ENCODE measurements at places on chromosomes 7 and 10. TPM values are rescaled to one million over a fixed set of nuclear protein-coding genes. Genes with fewer than 3 reads are reported as not detected.

The LRRC61 gene
- 26.1 TPM for total RNA-seq

The LRRN3 gene
- total RNA-seq = 89.3 TPM

The CRTAC1 gene
- not detected for total RNA-seq

The SLC18A3 gene
- total RNA-seq = not detected

The CLCN1 gene
- 0.06 TPM for total RNA-seq

The BMPER gene
- not detected for total RNA-seq

The ZNF282 gene
- 30.7 TPM for total RNA-seq

The VAX1 gene
- not detected for total RNA-seq

The NME8 gene
- total RNA-seq = not detected

The ADCYAP1R1 gene
- total RNA-seq = not detected

The AOC1 gene
- total RNA-seq = not detected

DNA sequence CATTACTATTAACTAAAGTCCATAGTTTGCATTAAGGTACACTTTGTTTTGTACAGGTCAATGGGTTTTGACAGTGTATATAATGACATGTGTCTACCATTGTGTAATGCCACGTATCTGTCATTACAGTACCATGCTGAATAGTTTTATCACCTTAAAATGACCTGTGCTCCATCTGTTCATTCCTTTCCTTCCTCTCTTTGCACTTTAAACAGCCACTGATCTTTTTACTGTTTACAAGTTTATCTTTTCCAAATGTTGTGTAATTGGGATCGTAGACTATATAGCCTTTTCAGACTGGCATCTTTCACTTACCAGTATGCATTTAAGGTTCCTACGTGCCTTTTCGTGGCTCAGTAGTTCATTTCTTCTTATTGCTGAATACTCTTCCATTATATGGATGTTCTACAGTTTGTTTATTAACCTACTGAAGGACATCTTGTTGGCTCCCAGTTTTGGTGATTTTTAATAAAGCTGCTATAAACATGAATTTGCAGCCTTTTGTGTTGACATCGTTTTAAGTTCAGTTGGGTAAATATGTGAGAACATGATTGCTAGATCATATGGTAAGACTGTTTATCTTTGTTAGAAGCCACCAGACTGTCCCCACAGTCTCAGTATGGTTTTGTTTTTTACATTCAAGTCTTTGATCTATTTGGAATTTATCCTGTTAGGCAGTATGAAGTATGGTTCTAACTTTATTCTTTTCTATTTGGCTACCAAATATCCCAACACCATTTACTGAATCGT, 24.7 kb downstream of the STAM start:
- no peak for DNase-seq

DNA sequence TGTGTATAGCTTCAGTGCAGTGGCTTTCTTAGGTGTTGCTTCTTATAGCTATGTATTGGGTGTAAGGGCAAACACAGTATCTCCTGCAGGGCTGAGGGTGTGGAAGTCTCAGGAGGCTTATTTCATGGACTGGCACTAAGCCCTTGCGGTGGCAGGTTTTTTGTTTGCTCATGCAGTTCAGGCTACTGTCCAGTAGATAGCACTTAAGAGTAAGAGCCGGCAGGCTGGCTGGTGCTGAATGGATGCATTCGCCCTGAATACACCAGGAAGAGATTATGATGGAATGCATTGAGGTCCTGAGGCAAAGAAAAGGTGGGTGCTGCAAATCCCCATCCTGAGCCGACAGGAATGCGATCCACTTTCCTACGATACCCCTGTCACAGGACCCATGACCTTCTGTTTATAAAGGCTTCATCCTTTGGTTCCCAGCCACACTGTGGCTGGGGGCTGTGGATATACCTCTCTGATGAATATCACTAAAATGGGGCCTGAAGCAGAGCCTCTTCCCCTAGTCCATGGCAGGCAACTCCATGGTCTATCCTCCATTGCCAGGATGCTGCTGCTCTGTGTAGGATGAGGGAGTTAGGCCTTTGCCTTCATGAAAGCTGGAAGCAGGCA, 44.9 kb downstream of the ANXA8 start:
- DNase-seq = no peak

DNA sequence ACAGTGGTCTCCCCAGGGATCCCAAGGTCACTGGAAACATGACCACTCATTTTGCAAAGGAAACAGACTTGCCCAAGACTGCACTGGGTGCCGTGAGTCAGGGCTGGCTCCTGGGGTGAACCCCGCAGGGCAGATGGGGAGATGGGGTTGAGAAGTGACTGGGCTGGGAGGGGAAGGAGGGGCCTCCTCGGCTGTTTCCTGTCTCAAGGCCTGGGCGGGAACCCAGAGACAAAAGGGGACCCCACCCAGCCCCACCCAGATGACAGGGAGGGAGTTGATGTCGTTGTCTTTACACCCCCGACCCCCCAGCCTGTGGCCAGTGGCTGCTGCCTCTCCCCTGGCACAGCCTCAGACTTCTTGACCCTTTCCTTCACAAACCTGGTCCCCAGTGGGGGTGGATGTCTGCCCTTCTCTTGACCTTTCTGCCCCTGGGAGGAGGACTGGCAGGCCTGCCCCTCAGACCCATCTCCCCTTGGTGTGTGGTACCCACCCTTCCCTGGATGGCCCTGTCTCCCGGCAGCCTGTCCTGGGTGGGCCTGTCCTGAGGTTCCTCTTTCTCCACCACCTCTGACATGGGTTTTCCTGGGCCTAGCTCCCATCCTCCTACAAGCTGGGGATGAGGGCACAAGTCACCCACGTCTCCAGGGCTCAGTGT, 1.4 kb downstream of the MYO1G start:
- DNase-seq = peak; percentile 83

DNA sequence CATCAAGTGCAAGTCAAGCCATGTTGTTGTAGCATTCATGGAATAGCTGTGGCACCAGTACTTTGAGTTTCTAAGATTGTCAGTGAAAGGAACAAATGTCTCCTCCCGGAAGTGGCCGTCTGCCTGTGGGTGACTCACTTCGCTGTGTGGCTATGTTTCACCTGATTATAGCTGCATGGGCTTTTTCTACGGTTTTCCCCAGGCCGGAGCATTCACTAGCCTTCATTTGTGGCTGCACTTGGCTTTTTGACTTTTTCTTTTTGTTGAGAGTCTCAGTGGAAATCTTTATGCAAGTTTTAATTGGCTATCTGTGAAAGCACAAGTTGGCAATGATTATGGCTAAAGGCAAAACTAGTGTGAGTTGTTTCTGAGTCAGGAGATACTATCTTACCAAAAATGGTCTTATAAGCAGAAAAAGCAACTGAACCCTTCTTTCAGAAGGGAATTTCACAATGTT, 35.0 kb downstream of the SRI start:
- DNase-seq = no peak

GRCh38 chr10:112784022-112784461, 166.0 kb upstream of the TCF7L2 start:
- no peak for DNase-seq

GRCh38 chr7:158362001-158362400, 225.6 kb downstream of the PTPRN2 start:
- DNase-seq = no peak

DNA sequence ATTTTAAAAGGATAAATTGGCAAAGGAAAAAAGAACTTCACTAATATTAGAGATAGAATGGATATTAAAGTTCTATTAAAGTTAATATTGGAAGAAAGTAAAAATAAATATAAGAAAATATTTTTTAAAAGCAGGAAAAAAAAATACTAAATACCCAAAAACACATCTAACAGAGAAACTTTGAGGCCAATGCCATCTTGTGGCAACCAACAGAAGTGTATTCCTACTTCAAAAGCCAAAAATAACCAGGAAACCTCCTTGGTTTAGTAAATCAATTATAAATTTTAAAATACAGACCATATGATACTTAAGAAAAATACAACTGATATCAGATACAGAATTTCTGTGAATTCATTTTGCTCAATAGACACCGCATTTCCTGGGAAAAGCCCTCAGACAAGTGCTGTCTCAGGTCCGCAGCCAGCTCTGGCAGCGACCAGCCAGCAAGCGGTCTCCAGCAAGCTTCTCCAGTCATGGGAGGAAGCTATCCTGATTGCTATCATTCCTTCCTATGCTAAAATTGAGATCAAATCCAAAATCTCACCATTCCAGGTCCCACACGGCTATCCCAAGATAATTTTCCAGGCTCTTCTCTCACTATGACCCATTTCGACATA, 65.3 kb downstream of the LMBR1 start:
- DNase-seq = no peak

DNA sequence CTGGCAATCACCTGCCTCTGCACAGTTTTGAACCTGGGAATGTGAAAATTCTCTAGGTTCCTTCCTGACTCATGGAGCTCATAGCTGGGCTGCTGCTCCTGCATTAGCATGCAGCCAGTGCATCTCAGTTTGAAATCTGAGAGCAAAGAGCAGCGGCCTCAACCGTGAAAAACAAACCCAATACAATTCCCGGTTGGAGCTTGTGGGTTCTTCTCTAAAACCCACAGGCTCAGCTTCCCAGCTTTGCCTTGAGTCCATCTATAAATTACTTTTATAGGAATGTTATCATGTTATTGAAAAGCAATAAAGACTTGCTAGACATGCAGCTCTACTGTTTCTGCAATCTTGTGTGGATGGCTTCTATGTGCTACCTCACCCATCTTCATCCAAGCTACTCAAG, 191.7 kb downstream of the CXCL12 start:
- DNase-seq = no peak

DNA sequence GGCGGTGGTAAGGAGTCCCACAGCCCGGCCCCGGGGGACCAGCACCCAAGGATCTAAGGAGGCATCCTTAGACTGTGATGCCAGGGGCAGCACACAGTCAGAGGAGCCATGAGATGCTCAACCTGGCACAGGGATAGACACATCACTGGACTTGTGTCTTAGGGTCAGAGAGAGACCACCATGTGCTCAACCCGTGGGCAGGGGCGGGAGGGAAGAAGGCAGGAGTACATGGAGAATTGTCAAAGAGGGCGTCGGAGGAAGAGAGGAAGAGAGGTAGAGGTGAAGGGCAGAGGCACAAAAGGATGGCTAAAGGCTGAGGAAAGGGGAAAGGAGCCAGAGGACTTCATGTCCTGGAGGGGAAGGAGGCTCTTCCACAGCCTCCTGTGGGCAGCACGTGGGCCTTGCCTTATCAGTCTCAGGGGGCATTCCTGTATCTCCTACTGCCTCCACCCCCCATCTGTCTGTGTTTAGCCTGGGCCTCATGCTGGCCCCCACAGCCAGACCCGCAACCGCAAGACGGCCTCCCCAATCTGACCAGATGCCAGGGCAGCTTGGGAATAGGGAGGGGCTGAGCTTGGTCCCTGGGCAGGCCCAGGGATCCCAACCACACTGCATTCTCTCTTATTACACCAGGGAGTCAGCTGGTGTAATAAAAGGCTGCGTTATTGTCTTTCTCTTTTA, 2.2 kb downstream of the ADCY1 start:
- DNase-seq = no peak

DNA sequence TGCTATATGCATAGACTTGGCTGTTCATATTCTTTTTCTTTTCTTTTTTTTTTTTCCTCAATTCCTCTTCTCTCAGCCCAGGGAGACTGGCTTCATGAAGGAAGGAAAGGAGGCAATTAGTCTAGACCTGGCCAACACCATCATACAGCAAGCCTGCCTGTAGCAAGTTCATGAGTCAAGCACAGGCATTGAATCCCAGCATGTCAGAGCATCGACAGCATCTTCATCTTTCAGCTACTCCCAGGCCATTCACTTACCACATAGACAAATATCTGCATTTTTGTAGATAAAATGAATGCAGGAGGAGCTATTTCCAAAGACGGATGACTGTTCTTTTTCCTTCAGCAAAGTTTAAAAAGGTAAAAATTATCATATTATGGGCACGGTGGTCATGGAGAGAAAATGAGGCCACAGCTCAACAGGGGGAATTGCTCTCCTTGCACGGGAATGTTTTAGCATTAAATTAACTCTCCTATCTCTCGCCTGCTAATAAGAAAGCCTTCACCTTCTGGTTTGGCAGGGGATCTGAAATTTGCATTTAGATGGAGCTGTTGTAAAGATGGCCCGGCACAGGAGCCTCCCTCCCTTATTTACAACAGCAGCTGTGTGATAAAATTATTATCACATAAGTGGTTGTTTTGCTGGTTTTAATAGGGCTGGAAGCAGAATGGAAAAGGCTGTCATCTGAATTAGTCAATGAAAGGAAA, 626.5 kb upstream of the AUTS2 start:
- DNase-seq = no peak

- no peak for DNase-seq
These were observed 632.6 kb downstream of the KCNMA1 start for GRCh38 chr10:77004917-77005564.

DNA sequence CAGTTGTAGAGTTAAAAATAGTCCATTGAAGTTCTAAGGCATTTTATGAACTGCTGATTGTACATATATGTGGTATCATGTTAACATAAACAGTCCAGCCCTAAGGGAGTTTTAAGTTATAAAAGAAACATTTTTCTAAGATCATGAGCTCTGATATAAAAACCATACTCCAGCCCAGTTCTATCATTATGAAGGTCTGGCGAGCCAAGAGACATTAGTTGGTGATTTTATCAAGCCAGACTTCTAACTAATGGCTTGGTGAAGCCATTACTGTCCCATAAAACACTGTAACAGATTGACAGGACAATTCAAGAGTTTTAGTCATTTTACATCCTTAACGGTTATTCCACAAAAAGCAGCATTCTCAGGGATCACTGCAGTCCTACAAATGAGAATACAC, 221.6 kb downstream of the RNLS start:
- DNase-seq = no peak

- DNase-seq = peak; percentile 7
These were observed 72.2 kb downstream of the VTI1A start for GRCh38 chr10:112519133-112519761.

DNA sequence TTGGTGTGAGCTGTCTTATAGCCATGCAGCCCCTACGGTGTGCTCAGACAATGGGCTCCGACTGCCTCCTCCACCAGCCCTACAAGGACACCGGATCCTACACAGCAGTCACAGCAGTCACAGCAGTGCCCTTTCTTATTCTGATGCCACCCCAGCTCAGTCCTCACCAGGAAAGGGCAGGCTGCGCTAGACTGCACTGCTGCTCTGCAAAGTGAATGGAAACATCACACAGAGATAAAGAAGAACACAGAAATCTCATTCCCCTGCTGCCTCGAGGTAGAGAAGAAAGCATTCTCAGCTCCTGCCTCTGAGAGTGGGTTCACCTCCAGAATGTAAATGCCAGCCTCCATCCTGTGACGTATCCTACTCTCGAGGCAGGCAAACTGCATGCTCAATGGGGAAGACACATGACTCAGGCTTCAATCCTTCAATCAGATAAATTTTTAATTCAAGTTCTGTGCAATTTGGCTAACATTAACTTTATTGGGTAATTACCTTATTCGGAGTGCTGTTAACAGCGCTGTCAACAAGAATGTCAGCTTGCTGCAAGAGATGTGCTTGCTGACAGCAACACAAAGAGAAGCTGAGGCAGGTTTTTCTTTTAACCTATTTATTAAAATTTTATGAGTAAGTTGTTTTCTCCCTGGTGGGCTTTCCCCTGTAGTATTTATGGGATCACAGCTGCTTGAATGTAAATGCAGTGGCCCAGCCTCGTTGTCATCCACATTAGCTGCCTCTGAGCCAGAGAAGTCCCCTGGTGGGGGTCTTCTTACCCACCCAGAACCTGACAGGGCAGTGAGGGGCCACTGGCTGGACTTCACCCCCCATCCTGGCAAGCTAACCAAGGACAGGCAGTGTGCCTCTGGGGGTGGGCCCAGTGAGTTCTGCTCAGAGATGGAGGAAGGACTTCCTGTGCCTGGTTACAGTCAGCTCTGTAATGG, 241.3 kb upstream of the KMT2E start:
- no peak for DNase-seq
